ENCODE measurements at places on chromosomes 5 and 9.

- peak; percentile 62 for DNase-seq
Observed at GRCh38 chr5:149141224-149141956, at the start of gene ABLIM3. Gene ABLIM3 (plus strand): TSS chr5:149141493. CDS start chr5:149142096, 603 bp downstream.

DNA sequence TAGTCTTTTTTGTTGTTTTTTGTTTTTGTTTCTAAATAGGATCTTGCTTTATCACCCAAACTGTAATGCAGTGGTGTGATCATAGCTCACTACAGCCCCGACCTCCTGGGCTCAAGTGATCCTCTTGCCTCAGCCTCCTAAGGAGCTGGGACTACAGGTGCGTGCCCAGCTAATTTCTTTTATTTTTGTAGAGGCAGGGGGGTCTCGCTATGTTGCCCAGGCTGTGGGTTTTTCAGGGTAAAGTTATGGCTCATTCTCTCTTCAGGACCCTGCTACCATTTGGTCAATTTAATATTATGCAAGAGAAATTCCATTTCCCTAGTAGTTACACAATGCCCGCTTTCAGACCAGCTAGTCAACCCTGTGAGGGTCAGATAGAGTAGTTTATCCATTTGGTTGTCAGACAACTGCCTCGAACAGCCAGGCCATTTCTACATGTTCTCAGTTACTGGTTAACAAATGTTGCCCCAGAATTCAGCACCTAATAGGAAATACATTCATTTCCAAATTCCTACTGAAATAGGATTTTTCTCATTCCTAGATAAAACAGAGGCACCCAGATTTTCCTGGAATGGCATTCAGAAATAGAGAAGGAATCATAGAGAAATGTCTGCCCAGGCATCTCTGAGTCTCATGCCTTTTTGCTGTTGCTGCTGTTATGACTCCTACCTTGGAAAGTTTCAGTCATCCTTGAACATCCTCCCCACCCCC, 6.4 kb upstream of the GLIS3 start:
- DNase-seq, result no peak

DNA sequence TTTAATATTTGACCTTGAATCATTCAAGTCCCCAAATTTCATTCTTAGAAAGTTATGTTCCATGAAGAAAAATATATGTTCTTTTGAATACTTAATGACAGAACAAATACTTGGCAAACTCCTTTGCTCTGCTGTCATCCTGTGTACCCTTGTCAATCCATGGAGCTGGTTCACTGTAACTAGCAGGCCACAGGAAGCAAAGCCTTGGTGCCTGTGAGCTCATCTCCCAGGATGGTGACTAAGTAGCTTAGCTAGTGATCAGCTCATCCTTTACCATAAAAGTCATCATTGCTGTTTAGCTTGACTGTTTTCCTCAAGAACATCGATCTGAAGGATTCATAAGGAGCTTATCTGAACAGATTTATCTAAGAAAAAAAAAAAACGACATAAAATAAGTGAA, 65.4 kb downstream of the WDR41 start:
- no peak for DNase-seq

GRCh38 chr5:53381-54174, 38.4 kb upstream of the PLEKHG4B start:
- no peak for DNase-seq

DNA sequence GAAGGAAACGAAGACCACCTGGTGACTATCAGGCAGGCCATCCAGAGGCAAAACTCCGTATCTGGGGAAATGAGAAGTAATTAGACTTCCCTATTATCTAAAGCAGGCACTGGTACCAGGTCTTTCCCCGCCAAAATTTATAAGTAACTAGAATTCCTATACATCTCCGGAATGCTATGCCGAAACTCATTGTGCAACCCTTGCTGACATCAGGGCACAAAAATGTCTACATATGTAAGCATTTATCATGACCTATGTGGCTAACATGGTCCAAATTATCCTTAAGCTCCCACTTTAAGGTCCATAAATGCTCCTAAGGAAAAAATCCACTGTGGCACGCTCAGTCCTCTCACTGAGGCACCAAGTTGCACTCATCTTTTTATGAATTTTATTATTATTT, 17.8 kb downstream of the ACTL7B start:
- no peak for DNase-seq

GRCh38 chr5:82635561-82636288, 357.6 kb upstream of the RPS23 start:
- DNase-seq, result no peak

DNA sequence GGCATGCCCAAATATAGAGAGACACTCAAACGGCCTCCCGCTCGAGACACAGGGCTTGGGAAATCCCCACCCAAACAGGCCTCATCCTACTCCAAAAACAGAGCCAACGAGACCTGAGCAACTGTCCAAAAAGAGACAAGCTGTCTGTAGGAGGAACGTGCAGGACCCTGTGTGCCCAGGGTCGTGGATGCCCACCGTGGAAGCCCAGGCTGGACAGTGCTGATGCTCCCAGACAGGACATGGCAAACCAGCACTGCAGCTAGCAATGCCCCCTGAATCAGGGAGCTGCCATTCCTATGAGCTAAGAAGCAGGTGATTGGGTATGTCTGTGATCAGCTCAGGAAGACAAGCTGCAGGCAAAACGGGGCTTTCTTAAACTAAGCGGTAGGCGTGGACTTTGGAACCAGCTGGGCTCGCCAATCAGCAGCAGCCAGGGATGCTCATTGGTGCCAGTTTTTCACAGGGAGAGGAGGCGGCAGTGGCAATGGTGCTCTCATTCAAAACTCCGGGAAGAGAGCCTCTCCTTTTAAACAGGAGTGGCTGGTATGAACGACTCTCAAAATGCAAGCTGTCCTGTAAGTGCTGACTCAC, 113.1 kb upstream of the IRX2 start:
- no peak for DNase-seq

- DNase-seq, result no peak
Observed at GRCh38 chr9:80964374-80964773, 725.0 kb downstream of the TLE1 start.

- DNase-seq, result no peak
Observed at GRCh38 chr5:14861123-14861765, 10.3 kb downstream of the ANKH start.

DNA sequence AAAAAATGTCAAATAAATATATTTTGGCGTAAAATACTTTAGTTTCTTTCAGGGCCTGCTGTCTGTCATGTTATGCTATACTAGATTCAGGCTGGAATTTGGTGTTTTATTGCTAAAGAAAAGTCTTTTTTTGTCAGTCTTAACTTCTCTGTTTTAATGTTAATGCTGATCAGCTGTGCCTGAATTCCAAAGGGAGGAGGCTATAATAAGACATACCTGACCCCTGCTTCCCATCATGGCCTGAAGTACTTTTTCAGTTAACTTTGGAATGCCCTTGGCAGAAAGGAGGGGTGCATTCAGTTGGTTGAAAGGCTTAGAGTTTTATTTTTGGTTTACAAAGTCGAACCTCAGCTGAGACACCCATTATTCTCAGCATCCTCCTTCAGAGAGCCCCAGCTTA, 58.1 kb upstream of the PANK3 start:
- DNase-seq, result no peak

GRCh38 chr9:120210274-120210673, 369.7 kb downstream of the CDK5RAP2 start:
- DNase-seq, result no peak

DNA sequence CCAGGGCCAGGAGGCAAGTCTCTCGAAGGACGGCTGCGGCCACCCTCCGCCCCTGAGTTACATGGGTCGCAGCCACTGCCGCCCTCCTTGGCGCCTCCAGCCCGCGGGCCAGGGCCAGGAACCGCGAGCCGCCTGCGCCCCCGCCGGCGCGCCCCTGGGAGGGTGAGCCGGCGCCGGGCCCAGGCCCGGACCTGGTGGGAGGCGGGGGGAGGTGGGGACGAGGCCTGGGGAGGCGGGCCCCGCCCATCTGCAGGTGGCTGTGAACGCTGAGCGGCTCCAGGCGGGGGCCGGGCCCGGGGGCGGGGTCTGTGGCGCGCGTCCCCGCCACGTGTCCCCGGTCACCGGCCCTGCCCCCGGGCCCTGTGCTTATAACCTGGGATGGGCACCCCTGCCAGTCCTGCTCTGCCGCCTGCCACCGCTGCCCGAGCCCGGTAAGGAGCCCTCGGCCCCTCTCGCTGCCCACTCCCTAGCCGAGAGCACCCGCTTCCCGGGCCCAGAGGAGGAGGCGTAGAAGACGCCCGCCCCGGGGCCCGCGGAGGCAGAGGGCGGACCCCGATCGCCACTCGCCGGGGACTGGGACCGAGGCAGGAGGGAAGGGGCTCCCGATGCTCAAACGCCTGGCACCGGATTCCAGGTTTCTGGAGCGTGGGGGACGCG, at the start of gene ASS1:
TSS of gene ASS1 (plus strand) at position 397 of the 657 bp plus-strand sequence. CDS start 7,268 bp downstream, outside the sequence.
- peak; percentile 13 for DNase-seq

- DNase-seq, result no peak
Observed at GRCh38 chr9:20838218-20838617, 154.2 kb downstream of the FOCAD start.

- DNase-seq, result no peak
Observed at GRCh38 chr9:78215706-78216105, 20.2 kb upstream of the CEP78 start.

DNA sequence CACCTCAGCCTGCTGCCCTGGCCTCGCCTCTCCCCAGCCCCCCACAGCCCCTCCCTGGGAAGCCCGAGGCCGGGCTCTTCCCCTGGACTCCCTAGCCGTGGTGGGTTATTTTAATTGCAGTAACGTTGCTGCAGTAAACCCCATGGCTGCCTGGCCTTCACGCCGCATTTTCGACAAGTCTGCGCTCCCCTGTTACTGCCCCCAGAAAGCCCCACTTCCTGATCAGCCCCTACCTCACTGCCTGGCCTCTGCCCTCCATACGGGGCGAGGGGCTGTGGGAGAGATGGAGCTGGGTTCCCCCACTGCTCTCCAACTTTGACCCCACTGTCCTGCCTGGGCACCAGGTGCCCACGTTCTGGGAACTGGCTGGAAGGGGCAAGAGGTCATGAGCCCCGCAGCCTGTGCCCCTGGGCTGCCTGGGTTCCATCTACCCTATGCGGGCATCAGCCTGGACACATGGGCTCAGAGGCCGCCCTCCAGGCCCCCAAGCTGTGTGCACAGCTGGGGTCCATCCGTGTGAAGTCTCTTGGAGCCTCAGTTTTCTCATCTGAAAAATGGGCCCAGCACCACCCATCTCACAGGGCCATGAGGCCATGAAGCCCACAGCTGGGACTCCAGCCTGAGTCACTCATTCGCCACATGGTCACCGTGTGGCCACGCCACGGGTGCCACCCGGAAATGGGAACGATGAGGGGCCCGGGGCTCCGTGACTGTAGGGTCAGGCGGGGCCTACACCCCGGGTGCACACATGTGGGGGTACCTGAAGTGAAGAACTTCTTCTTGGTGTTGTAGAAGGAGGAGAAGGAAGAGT, 11.5 kb downstream of the EGFL7 start:
- DNase-seq, result no peak

- no peak for DNase-seq
Observed at GRCh38 chr9:90741036-90741435, 60.6 kb upstream of the SYK start.

DNA sequence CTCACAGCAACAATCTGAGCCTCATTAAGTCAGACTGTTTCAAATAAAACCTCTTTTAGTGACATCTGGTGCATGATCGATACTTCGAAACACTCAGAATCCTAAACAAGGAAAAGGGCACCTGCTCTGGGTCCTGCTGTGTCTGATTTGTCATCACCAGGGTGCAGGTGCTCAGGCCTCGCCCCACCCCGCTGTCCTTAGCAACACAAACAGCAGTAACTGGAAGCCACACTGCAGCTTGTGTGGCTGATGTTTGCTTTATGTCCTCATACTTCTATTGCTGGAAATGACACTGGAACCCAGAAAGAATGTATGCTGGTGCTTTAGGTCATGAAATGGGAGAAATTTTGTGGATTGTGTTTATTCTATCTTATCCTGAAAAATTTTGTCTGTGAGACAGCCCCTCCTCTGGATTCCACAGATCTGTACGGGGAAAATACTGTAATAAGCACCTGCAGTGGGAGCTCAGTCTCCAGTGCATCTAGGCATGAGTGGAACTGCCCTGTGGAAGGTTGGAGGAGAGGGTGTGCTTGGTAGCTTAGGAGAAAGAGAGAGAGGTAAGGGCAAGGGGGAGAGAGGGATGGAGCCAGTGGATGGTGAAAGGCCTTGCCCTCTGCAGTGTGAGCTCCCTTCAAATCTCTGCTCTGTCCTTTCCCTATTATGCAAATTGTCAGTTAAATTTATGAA, 284.2 kb downstream of the SMARCA2 start:
- no peak for DNase-seq

DNA sequence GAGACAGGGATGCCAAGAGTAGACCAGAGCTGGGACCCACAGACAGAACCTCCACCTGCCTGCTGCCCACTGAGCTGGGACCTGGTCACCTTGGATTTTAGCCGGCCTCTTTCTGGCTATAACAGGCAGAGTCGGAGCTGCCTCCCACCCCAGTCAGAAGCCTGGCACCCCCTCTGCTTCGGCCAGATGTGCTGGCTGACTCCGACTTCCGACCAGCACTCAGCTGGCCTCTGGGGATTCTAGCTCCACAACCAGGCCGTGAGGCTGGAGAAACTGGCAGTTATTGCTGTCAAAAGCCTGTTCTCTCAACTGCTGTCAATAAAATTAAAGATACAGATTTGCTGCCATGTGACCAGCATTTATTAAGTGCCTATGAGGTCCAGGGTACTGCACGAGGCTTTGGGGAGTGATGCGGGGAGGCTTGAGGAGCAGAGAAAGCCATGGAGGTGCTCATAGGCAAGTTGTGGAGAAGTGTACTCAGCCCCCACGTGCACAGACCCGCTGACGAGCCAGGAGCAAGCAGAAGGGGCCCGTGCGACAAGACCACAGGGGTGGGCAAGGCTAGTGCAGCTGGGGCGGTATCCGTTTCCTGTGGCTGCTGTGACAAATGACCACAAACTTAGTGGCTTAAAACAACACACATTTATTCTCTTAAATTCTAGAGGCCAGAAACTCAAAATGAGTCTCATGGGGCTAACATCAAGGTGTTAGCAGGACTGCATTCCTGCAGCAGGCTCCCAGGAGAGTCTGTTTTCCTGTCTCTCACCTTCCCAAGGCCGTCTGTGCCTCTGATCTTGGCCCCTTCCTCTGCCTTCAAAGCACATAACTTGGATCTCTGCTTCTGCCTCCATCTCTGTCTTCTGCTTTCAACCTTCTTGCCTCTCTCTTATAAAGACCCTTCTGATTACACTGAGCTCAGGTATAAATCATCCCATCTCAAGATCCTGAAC, 13.1 kb downstream of the GFI1B start:
- DNase-seq, result no peak

GRCh38 chr9:137167747-137168572, 1.9 kb downstream of the LRRC26 start:
- no peak for DNase-seq

- DNase-seq, result no peak
Observed at GRCh38 chr9:134167530-134167931, 3.2 kb upstream of the RNU6ATAC start.

- DNase-seq, result no peak
Observed at GRCh38 chr5:83653669-83654068, 67.0 kb downstream of the HAPLN1 start.

Measured in activated effector memory CD4-positive, alpha-beta T cell treated with Interleukin-2 at 50 U/mL for 16 hours (primary cell).